Smooth muscle cell of the coronary artery (primary cell): ENCODE measurements at places on chromosomes 7 and 10. TPM values are rescaled to one million over a fixed set of nuclear protein-coding genes. Genes with fewer than 3 reads are reported as not detected.

EGFR gene
- 29.3 and 35.5 TPM in 2 replicates for total RNA-seq

FKBP6 gene
- total RNA-seq, result 0.12 TPM in 1 of 2 replicates, not detected in the other

RARRES2 gene
- 1.2 and 15.2 TPM in 2 replicates for total RNA-seq

CPEB3 gene
- total RNA-seq, result 0.68 and 0.70 TPM in 2 replicates

CNPY1 gene
- not detected in 2 replicates for total RNA-seq

HTRA1 gene
- total RNA-seq, result 98.8 and 348 TPM in 2 replicates
